Ureter (tissue), 1 donor: ENCODE measurements at places on chromosomes 7 and 10. TPM values are rescaled to one million over a fixed set of nuclear protein-coding genes. Genes with fewer than 3 reads are reported as not detected.

DNA sequence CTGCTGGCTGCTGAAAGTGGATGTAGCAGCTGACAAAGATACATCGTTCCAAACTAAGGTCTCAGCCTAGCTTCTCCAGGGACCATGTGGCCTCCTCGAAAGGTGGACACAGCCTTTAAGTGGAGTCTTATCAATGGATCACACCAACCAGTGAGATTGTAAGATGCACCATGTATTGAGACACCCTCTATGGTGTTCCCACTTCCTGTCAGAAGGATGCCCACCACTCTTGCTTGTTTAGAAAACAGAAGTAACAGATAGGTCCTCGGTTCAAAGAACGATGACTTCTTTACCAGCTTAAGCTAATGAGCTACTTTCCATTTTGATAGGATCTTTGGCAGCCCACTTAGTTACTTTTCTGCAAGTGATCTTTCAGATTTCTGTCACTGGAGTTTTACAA, 34.3 kb downstream of the SLC25A13 start:
- no peak for DNase-seq

GRCh38 chr10:89414879-89415821, 782 bp downstream of the IFIT5 start:
- peak; percentile 57 for DNase-seq

GRCh38 chr10:11242443-11243387, 225.0 kb downstream of the CELF2 start:
- DNase-seq: no peak

DNA sequence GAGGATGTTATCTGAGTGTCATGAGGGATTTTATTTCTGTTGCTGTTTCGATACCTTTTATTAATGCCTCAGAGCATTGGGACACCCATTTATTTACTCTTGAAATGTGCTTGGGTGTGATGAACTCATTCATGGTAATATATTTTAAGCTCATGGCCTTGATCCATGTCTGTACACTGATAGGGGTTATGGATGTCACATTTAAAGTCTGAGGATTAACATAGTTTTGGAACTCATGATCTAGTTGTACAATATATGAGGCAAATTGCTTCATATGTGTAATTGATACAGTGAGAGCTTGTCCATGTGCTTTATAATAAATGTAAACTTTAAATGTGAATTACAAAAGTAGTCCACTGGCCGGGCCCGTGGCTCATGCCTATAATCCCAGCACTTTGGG, 23.0 kb upstream of the ZRANB1 start:
- no peak for DNase-seq

DNA sequence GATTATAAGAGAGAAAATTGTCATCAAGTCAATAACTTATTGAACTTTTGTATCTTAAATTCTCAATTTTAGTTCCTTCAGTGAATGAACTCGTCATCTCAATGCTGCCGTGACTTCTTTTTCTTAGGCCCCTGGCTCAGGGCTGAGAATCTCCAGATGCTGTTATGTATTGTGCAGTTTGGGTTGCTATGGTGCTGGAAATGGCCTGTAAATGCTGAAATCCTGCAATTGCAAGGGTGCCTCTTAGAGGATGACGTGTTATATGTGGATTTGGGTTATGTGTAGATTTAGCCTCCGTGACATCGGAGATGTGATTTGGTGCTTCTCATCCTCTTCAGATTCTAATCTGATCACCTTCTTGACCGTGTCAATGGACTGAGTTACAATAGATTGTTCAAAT, 55.7 kb upstream of the ZRANB1 start:
- no peak for DNase-seq

Gene BMPER
- 6.8 TPM for total RNA-seq

Gene ASB4
- not detected for total RNA-seq

Gene ACSM6
- total RNA-seq: 1.8 TPM
